ENCODE measurements at places on chromosomes 16 and 17.
A peak's percentile ranks its signal among the peaks of the same experiment; 100 is the strongest.

GRCh38 chr17:29710891-29711418 lies 88.2 kb upstream of the CORO6 start:
- DNase-seq: no peak

- DNase-seq: peak; percentile 47
These were observed 23.7 kb downstream of the CLEC3A start for GRCh38 chr16:78045865-78046581.

GRCh38 chr17:71057448-71057847 lies 888.1 kb downstream of the KCNJ2 start:
- no peak for DNase-seq

GRCh38 chr17:19987897-19988296 lies 10.3 kb upstream of the AKAP10 start:
- no peak for DNase-seq

DNA sequence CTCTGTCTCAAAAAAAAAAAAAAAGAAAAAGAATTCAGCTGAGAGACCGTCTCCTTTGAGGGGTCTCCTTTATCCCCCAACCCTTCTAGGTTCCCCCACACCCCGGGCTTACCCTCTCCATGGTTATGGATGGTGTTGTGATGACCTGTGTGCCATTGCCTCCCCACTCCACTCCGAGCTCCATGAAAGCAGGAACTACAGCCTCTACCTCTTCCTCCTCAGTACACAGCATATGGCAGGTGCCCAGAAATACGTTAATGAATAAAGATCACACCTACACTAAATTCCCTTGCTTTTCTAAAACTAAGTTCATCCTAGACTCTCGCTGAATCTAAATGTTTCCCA lies 17.2 kb downstream of the COPRS start:
- no peak for DNase-seq

GRCh38 chr17:73711184-73711583 lies 66.9 kb upstream of the SDK2 start:
- no peak for DNase-seq

- no peak for DNase-seq
These were observed 10.4 kb downstream of the SEC14L1 start for GRCh38 chr17:77151186-77151585.

- no peak for DNase-seq
These were observed 999.7 kb downstream of the CDH11 start for GRCh38 chr16:64122177-64122576.

DNA sequence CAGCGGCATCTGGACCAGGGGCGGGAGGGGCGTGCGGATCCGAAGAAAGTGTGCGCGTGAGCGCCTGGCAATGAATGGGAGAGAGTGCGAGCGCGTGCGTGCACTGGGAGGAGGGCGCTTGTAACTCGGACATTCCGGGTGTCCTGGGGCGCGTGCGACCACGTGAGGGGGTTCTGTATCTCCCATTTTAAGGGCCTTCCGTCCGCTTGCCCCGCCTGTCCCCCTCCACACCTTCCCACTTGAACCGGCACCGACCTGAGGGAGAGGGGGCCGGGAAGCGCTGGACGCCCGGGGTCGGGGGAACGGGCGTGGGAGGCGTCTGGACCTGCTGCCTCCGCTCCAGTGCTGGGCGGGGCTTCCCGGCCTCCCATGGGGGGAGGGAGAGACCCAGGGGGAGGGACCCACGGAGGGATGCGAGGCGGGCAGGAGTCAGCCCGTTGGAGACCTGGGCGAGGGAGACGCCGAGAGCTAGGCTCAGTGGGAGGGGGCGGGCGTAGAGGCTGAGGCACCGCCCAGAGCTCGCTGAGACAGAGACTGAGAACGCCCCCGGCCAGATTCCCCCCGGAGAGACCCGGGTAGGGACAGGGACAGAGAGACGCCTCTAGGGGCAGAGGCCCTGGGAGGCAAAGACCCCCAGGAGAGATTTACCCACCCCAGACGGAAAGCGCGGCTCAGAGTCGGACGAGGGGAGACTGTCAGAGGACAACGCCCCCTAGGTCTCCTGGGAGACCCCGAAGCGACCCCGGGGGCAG lies at the start of gene KREMEN2:
Gene KREMEN2, plus strand, starts transcription at position 553 of the 752 bp plus-strand sequence. CDS start 246 bp downstream, outside the sequence.
- DNase-seq: no peak

- DNase-seq: no peak
These were observed 6.6 kb downstream of the DHODH start for GRCh38 chr16:72015124-72015523.

DNA sequence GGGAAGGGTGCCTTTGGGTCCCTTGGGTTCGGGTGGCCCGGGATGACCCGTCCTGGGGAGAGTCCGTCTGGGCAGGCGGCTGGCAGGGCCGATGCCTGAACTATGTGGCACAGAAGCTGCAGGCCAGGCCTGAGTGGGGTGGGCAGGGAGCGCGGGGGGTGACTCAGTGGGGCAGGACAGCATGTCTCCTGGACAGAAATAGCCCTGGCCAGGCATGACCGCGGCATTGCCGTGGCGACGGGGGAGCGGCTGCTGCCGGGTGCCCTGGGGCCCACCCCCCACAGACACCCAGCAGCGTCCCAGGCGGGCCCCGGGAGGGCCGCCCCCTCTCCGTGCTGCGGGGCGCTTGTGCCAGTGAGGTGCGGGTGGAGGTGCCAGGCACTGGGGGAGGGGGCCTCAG lies 1.8 kb upstream of the C1QTNF8 start:
- no peak for DNase-seq

DNA sequence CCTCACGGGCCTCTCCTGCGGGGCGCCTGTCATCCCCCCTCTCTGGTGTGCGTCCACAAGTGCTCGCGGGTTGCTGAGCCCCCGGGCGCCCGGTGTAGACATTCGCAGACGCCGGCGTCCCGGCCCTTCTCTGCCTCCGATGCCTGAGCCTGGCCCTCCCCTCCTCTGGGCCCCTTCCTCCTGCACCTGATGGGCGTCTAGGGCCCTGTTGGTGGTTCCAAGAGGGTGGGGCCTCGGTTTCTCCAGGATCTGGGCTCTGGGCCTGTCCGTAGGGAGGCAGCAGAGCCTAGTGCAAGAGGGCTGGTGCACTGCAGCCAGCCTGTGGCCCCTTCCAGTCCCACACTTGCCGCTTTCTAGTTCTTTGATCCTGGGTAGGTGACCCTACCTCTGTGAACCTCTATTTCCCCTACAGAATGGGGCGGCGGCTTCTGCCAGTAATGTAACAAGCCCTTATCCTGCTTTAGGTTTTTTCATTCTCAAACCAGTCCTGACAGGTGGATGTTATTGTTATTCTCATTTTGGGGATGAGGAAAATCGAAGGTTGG lies 623 bp downstream of the E4F1 start:
- peak; percentile 26 for DNase-seq

DNA sequence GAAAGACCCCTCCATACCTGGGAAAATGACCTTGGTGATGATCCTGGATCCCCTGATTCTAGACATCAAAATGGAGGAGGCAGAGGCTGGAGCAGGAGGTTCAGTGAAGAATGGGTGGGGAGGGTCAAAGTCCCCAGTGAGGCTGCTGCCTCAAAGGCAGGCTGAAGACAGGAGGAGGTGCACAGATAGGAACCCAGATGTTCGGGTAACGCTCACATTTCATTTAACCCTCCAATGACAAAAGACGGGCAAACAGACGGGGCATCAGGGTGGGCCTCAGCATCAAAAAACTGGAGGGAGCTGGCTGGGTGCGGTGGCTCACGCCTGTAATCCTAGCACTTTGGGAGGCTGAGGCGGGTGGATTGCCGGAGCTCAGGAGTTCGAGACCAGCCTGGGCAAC lies at the start of gene ANKRD40CL:
Gene ANKRD40CL, minus strand, starts transcription at position 73 of the 400 bp plus-strand sequence. CDS start 605 bp downstream, outside the sequence.
- DNase-seq: no peak

GRCh38 chr16:50857881-50858280 lies 116.0 kb downstream of the CYLD start:
- no peak for DNase-seq

DNA sequence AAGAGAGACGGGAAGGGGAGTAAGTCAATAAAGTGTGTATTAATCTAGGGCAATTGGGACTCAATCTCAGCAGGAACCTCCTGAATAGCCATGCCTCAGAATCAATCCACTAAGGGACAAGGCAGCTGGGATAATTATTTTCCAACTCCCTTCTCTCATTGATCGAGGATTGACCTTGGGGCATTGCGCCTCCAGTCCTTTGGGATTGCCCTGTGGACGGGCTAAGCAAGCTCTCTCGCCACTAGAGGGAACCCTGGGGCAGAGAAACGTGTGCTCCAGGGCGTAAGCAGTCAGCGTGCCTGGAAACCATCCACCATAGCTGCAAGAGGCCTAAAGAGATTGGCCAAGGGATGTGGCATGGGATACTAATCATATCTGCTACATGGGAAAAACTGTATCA lies 53.9 kb upstream of the ERCC4 start:
- peak; percentile 10 for DNase-seq

- no peak for DNase-seq
These were observed 25.7 kb downstream of the SLC5A10 start for GRCh38 chr17:18977646-18978045.

DNA sequence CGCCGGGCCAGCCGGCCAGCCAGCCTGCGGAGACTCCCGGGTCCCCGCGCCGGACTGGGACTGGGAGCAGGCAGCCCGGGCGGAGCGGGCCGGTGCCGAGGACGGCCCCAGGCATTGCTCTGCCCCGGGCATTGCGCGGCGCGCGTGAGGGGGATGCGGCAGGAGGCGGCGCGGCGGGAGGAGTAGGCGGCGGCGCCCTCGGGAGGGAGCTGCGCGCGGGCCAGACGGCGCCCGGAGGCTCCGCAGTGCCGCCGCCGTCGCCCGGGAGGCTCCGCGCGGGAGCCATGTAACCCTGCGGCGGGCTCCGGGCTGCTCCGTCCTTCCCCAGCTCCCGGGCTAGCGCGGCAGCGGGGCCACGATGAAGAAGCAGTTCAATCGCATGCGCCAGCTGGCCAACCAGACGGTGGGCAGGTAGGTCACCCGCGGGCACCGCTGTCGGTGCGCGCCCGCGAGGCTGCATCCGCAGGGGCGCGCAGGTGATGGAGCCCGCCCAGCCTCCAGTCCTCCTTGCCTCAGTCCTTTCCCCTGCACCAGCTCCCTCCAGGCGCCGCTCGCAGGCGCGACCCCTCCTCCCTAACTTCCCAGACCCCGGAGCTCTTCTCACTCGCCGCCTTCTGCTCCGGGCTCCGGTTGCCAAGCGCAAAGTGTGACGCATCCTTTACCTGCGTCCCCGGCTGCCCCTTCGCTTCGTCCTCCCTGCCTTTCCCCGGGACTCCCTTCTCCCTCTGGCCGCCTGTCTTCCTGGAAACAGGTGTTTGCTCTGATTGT lies at the start of gene ARHGAP44:
Gene ARHGAP44, plus strand, starts transcription at position 18 of the 768 bp plus-strand sequence. Its CDS starts 341 bp downstream, at position 359.
- peak; percentile 12 for DNase-seq

DNA sequence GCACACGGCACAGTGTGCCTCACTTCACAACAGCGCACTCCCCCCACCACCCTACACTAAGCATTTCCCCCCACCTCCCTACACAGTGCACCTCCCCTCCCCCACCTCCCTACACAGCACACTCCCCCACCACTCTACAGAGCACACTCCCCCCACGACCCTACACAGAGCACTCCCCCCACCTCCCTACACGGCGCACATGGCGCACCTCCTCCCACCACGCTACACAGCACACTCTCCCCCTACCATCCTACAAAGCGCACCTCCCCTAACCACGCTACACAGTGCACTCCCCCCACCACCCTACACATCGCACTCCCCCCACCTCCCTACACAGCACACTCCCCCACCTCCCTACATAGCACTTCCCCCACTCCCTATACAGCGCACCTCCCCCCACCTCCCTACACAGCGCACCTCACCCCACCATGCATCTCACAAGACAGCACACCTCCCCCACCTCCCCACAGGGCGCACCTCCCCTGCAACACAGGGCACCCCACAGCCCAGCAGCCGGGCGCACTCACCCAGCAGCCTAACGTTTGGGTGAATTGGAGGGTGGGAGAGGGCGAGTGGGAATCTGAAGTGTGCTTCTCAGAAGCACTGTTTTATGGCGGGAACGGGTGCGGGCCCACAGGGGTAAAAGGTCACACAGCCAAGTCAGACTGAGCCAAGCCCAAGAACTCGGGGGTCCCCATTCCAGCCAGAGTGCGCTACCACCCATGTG lies 10.3 kb downstream of the KNOP1 start:
- DNase-seq: no peak

- DNase-seq: no peak
These were observed 8.9 kb upstream of the KRTAP17-1 start for GRCh38 chr17:41324180-41325075.

DNA sequence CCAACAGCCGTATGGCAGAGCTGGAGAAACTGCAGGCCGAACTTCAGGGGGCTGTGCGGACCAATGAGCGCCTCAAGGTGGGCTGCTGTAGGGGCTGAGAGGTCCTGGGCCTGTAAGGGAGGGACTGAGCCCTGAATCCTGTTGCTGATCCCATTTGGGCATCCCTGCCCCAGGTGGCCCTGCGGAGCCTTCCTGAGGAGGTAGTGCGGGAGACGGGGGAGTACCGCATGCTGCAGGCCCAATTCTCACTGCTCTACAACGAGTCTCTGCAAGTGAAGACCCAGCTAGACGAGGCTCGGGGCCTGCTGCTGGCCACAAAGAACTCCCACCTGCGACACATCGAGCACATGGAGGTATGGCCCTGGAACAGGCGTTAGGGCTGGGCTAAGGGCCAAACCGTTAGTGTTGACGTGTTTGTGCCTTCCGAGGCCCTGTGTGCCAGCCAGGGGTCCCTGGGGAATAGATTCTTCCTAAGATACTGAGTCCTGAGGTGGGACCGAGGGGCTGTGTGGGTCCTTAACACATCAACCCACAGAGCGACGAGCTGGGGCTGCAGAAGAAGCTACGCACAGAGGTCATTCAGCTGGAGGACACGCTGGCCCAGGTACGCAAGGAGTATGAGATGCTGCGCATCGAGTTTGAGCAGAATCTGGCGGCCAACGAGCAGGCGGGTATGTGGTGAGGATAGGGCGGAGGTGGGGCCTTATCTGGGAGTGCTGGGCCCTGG lies 4.2 kb downstream of the RNF40 start:
- DNase-seq: no peak

DNA sequence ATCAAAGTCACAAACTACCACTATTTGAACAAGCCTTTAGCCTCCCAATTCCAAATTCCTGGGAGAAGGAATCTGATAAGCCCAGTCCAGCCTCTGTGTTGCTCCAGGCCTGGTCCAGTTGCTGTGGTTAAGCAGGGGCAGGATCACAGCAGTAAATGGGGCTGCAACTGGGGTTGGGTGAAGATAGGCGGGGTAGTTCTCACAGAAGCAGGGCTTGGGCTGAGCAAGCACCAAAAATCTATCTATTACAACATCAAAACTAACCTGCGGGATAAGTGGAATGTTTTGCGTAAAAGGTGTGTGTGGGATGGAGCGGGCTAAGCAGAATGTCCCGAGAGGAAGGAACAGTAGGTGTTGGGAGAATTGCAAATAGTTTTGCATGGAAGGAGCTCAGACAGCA lies 23.0 kb upstream of the RNF135 start:
- no peak for DNase-seq

- no peak for DNase-seq
These were observed 12.3 kb downstream of the GLIS2 start for GRCh38 chr16:4328046-4328781.

DNA sequence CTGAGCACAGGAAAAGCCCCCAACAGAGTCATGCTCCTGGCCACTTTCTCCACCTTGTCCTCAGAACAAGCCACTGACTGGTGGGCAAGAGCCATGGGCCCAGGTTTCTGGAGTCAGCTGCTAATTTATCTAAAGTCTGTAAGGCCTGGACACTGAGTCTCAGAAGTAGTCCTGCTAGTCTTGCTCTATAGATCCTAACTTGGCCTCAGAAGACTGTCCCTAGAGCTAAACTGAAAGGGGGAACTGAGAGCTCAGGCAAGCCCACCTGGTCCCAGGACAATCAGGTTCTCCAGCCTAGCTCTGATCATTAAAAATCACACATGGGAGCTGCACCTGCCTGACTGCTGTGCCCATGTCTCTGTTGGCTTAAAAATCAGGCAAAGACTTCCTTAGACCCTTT lies 485.8 kb downstream of the SLC39A11 start:
- no peak for DNase-seq

Measured in activated T-helper 2 cell treated with anti-CD3 and anti-CD28 coated beads, Interferon-gamma antibody, Interleukin-2, Interleukin-4, amounts not matched to agents 10 μg/mL and 5 μg/mL and 100 μg/mL, durations not matched to agents 14 hours and 24 hours and 36 hours (primary cell).